Inflammatory macrophage treated with lipopolysaccharide for 4 hours (primary cell): ENCODE measurements at places on chromosomes 11 and 22.

DNA sequence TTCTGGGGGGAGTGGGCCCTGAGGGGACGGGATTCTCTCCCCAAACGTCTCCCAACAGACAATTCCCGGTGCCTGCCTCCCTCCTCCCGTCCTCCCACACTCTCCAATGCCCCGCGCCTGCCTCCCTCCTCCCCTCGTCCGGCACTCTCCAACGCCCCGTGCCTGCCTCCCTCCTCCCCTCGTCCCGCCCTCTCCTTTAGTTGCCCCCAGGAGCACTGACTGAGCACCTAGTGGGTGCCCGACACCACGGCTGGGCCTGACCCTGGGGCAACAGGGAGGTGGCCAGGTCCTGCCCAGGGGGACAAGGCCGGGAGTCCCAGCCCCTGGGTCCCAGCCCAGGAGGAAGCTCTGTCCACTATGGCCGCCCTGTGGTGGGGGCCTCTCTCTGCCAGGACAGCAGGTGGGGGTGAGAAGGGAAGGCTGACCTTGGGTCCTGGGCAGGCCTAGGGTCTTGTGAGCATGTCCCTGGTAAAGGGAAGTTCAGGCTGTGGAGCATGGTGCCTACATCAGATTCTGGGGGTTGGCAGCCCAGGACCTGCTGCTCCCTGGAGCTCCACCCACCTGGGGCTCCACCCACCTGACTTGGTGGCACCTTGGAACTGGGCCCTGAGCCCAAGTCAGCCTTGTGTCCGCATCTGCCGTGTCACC is 942.3 kb downstream of the BRD1 start:
- no peak for DNase-seq

GRCh38 chr11:61724437-61724836 is 28.0 kb upstream of the MYRF start:
- DNase-seq = no peak

- DNase-seq = peak; percentile 83
Measured at GRCh38 chr22:25404928-25405816, 159.3 kb upstream of the GRK3 start.

DNA sequence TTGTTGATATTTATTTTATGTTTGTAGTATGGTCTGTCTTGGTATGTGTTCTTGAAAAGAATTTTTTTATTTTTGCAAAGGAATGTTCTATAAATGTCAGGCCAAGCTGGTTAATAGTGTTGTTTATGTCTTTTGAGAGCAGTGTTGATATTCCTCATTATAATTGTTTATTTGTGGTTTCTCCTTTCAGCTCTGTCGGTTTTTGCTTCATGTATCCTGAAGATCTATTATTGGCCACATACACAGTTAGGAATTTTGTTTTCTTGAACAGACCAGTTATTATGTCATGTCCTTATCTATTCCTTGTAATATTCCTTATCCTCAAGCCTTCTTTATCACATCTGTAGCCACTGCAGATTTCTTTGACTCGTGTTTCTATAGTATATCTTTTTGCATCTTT is 56.5 kb downstream of the PDHX start:
- DNase-seq = no peak

GRCh38 chr11:111305162-111305802 is 6.9 kb downstream of the POU2AF3 start:
- DNase-seq = no peak

DNA sequence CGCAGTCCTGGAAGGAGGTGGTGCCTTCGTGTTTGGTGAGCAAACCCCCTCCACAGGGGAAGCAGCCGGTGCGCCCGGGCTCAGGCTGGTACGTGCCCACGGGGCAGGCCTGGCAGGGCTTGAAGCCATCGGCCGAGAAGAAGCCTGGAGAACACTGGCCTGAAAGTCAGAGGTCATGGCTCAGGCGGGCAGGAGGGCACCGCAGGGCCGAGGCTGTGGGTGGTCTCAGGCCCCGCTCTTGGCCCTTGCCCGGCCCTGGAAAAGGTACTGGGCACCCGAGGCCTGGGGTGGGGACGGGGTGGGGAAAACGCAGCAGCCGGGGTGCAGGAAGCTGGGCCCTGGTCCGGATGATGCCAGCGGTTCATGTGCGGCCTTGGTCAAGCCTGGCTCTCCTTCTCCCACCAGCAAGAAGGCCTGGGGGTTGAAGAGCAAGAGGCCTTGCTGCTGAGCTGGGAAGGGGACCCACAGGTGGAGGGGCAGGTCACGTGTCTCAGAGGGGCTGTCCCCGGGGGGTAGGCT is 25.6 kb upstream of the TTLL12 start:
- DNase-seq = no peak

DNA sequence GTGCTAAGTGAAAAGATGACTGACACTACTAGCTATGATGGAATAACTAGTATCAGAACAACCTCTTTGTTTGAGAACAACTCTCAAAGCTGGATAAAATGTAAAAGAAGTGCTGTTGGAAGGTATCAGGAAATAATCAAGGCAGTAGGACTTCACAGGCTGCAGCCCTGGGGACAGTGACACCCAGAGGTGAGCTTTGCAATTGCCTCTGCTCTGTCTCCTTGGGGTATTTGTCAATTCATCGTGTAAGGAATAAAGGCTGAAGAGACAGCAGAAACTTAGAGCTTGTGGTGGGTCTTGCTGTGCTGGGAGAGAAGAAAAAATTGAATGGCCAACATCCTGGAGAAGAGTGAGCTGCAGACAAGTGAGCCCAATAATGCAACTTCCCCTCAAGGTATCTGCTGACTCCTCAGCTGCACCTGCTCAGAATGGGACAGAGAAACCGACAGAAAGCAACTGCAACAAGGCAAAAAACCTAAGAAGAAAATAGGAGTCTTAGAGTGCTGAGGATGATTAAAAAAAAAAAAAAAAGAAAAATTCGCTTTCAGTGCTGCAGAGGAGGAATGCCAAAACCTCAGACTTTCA is 141.1 kb downstream of the RCN1 start:
- DNase-seq = peak; percentile 4

- no peak for DNase-seq
Measured at GRCh38 chr11:12258451-12258850, 118.9 kb upstream of the PARVA start.

- DNase-seq = no peak
Measured at GRCh38 chr11:67024410-67024809, 1.5 kb downstream of the SYT12 start.

GRCh38 chr22:45310331-45310976 is 720 bp downstream of the FAM118A start:
- DNase-seq = no peak

GRCh38 chr11:70577258-70577603 is 178.9 kb downstream of the CTTN start:
- DNase-seq = no peak

GRCh38 chr11:18310800-18311340 is 11.1 kb downstream of the HPS5 start:
- peak; percentile 65 for DNase-seq

- no peak for DNase-seq
Measured at GRCh38 chr11:117501237-117501898, 173.7 kb downstream of the CEP164 start.

DNA sequence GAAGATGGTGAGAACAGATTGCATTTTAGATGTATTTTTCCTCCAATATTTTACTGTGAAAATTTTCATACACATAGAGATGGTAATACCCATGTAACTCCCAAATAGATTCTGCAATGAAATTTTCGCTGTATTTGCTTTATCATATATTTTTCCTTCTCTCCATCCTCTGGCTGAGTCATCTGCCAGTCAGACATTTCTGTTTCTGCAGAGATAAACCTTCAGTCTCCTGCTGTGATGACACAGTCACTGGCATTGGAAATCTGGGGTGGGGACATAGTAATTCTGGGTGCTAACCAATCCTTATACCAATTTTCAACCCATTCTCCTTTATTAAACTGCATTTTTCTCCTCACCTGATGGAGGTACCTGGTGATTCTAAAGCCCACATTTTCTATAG is 33.7 kb downstream of the SVIP start:
- DNase-seq = no peak

GRCh38 chr11:85745626-85746025 is 59.6 kb upstream of the CCDC89 start:
- DNase-seq = no peak

DNA sequence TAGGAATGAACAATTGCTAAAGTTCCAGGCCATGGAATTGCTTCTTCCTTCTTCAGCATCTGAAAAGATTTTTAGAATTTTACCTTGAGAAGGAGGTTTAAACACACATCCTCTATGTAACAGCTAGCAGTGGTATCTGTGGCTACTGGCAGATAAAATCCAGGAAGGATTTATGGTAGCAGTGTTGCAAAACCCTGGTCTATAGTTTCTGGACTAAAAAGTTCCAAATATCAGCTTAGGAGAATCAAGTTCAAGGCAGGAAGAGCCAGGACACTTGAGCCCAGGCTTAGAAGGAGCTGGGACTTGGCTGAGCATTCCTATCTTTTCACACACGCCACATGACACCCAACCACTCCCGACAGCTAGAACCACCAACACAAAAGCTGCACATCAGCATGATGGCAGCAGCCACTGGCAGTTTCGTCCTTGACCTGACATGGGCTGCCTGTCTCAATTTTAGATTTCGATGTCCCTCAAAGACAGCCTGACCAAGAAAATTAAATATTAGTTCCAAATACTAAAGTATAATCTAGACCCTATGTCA is 14.1 kb downstream of the LARGE2 start:
- no peak for DNase-seq

DNA sequence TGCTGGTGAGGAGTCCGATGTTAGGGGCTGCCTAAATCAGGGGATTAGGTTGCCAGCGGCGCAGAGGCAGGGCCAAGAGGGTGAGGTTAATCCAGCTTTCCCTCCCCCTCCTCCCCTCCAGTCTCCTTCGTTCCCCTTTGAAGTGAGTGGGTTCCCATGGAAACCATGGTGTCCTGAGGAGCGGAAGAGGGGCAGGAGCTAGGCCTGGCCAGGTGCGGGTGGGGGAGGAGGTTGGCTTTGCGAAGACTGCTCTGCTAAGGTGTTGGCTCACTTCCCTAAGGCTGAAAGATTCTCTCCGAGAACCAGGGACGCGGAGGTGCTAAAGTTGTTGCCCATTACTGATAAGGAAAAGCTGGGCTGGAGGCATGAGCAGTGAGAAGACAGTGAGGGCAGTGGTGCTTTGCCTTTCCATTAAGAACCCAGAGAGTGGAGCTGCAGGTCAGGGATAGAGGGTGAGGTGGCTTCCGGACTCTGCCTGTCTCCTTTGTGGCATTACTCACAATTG is 124.6 kb downstream of the FEZ1 start:
- DNase-seq = no peak

GRCh38 chr11:17736930-17737817 is 2.6 kb downstream of the KCNC1 start:
- no peak for DNase-seq

- peak; percentile 20 for DNase-seq
Measured at GRCh38 chr11:124865902-124866851, 945 bp downstream of the ROBO3 start.

DNA sequence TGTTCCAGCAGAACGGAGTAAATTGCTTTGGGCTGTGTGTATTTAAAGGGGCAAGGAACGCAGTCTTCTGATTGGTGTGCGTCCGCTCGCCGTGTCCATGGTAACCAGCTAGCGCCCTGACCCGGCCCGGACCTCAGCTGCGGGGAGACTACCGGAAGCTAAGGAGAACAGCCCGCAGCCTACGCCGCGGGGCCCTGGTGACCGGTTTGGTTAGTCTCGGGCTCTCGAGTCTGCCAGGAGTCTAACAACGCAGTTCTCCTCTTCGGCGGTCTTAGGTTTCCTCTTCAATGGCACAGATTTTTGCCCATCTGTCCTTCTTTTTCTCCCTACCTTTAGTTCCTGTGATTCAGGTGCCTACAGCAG is 3.5 kb upstream of the OR56A3 start:
- DNase-seq = no peak

DNA sequence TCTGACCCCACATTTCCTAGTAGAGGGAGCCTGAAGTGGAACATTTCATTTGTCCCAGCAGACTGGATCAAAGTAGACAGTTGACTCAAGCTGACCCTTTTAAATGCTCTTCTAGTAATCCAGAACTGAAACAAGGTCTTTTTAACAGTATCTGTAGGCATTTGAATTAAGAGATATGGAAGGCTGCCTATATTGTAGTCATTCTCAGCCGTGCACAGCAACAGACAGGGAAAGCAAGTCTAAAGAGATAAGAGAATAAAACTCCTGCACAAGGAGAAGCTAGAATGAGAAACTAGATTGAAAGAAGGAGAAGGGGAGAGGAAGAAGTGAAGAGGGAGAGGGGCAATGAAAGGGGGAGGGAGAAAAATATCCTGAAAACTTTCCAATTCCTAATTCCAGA is 180.6 kb upstream of the MTMR2 start:
- DNase-seq = no peak

- DNase-seq = peak; percentile 5
Measured at GRCh38 chr11:102653744-102654291, 28.7 kb upstream of the MMP20 start.

DNA sequence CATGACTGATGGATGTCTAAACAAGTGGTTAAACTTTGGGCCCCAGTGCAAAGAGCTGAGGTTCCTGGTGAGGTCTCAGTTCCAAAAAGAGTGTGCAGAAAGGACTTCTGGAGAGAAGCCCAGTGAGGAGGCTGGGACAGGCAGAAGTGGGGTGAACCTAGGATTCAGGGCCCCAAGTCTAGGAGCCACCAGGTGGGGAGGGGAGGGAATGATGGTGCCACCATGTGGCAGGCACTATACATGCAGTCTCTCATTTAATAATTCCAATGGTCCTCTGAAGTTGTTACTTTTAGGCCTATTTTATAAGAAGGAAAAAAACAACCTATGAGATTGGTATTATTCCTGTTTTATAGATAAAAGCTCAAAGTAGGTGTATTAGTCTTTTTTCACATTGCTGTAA is 102.0 kb downstream of the INSC start:
- DNase-seq = no peak

DNA sequence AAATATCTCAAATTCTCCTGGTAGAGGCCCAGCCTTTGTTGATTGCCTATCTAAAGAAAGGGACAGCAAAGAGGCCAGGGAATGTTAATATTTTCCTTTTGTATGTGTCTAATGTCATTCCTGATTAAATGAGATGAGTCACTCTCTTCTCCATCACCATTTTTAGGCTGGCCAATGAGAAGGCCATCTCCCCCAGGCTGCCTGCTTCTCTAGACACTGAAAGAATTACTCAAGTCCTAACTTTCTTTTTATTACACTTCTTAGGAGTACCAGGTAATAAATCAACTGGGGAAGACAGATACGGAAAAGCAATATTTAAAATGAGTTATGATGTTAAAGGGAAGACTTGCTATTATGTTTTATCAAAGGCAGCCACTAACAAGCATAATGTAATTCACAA is 259.2 kb upstream of the SORL1-AS1 start:
- no peak for DNase-seq

GRCh38 chr11:32713496-32713895 is 81.0 kb downstream of the CCDC73 start:
- DNase-seq = no peak

GRCh38 chr11:73375830-73376159 is 404 bp upstream of the RELT start:
- no peak for DNase-seq
